ENCODE measurements at places on chromosomes 2 and 18.

DNA sequence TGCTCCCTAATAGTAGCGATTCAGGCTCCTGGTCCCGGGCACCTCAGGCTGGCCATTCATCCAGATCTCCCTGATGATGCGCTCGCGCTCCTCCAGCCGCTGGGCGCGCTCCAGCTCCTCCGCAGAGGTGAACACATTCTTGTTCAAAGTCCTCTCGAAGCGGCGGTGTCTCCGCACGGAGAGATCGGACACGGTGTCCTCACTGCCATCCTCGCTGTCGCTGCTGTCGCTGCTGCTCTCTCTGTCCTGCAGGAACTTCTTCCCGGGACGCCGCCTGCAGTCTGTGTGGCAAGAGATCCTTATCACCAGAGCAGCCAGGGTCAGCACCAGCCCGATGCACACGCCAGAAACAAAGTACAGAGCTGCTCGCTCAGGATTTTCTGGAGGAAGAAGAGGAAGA is 67.5 kb downstream of the EVA1A start:
- DNase-seq: no peak

DNA sequence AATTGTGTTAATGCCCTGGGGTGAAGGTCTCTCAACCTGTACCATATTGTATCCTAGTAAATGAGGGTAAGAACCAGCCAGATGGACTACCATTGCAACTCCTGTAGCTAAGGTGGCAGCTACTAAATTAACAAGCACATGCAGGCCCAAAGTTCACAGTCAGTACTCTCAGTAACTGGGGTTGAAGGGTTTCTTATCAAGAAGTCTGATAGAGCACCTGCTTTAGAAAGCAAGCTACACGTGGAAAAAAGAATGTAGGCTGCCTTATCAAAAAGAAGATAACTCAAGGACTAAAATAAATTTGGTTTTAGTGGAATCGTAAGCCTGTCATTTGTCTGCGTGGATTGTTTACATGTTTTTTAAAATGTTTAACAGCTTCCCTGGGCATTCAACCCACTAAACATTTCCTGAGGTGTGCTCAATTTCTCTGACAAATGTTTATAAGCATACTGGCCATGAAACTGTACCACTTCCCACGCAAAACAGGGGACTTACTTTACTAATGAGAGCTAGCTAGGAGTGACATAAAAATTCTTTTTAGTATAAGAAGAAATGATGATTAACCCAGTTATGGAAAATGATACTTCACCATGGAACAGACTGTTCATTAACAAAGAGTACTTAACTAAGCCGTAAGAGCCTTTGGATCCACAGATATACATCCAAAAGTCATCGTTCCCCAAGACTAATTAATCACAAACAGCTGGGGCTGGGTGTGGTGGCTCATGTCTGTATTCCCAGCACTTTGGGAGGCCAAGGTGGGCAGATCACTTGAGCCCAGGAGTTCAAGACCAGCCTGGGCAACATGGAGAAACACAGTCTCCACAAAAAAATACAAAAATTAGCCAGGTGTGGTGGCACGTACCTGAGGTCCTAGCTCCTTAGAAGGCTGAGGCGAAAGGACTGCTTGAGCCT is 36.5 kb downstream of the LPIN2 start:
- no peak for DNase-seq

DNA sequence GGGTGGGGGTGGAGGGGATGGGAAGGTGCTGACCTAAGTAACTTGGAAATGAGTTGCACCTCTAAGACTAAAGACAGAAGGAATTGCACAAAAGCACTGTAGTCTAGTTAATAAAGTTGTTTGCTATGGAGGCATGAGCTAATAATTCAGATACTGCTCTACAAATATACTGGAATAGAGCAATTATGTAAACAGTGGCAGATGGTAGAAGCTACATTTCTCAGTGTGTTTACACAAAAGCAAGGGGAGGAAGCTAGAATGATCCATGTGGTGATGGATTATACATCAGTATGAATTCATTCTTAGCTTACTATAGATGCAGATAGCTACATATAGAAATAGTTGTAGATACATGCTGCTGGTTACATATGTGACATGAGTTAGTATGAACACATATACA is 27.6 kb upstream of the UBE2F start:
- DNase-seq: no peak

DNA sequence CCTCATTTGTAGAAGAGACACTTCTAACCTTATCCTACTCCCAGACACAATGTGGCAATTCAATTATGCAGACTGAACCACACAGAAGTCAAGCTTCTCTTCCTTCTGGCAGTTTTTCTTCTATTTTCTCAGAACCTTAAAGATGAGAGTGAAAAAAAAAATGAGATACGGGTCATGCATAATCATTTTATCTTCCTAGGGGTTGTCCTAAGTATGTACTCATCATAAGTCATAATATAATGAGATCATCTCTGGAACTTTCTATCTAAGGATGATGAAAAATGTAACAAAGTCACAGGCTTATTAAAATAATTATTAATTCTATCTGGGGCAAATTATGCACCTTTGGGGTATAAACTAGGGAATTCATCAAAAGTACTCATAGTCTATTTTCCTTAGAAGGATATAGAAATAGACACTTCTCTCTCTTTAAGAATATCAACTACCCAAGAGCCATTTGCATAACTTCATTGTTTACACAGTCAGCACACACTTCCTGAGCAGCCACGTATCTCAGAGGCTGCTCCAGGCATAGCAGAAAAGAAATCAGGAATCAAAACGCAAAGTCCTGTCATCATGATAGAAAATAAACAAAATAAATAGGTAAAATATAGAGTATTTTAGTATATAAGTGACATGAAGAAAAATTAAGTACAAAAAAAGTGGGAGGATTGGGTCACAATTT is 345.9 kb upstream of the SPHKAP start:
- DNase-seq: no peak

GRCh38 chr18:6627645-6628044 is 101.9 kb upstream of the ARHGAP28 start:
- no peak for DNase-seq

DNA sequence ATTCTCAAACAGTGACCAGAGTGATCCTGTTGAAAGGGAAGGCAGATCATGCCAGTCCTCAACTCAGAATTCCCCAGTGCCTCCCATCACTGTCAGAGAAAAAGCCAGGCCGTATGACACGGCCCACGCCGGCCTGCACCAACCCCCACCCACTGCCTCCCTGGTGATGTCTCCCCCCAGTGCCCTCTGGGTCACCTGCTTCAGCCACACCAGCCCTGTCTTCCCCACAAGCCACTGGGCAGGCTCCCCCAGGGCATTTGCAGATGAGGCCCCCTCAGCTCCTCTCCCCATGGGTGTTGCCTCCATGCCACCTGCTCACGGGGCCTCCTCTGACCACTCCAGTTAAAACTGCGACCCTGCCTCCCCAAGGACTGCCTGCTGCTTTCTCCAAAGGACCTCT is 169.8 kb downstream of the SH3RF3 start:
- DNase-seq: no peak

GRCh38 chr2:138846216-138846821 is 66.1 kb upstream of the NXPH2 start:
- DNase-seq: no peak

- no peak for DNase-seq
Observed at GRCh38 chr2:64514008-64514407, 10.1 kb upstream of the AFTPH start.

GRCh38 chr2:217618744-217619143 is 384.1 kb downstream of the TNS1 start:
- DNase-seq: no peak

DNA sequence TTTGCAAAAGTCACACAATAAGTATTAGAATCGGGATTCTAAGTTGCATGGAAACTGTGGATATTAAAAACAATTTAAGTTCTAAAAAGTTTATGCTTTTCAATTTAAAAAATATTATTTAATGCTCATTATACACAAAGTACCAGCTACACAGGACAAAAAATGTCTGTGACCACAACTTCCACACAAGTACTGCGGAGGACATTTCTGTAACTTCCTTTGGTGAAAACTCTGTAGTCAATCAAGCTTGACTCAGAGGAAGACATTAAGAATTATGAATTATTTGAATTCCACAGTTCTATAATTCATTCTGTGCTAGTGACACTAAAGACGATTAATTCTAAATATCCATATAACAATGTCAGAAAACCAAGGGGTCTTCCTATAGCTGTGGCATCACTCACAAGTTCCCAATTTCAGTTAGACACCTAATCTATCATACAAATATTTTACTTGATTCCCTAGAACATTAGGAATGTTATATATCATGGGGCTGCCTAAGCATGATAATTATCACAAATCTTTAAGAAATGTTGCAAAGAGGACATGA is 120.5 kb downstream of the AFF3 start:
- no peak for DNase-seq

GRCh38 chr2:149630445-149630844 is 42.9 kb upstream of the MMADHC start:
- DNase-seq: no peak

GRCh38 chr2:168687314-168687713 is 115.1 kb upstream of the NOSTRIN start:
- no peak for DNase-seq

DNA sequence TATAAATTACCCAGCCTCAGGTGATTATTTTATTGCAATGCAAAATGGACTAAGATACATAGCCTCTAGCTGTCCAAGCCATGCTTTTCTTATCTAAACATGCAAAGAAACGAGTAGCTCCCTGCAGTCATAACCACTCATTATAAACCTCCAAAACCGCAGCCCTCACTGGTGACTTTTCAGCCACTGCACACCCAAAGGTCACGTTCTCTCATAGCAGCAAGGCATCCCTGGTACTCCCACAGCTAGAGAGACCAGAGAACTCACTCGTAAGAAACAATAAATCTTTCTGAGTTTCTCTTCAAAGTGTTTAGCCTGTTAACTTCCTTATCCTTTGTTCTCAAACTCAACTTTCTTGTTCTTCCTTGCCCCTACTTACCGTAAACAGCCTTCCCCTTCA is 28.5 kb upstream of the RALBP1 start:
- DNase-seq: no peak
